ENCODE measurements at places on chromosomes 16 and 17. TPM values are rescaled to one million over a fixed set of nuclear protein-coding genes. Genes with fewer than 3 reads are reported as not detected.

- peak; percentile 53 for DNase-seq
- no peak overlapping the region for H3K27ac ChIP-seq
- H3K27me3 ChIP-seq, result no peaks in the 10 kb centered on the region
- H3K4me3 ChIP-seq, result no peak overlapping the region
- H3K36me3 ChIP-seq, result peaks cover 51% of the 10 kb centered on the region
Measured at GRCh38 chr17:17819561-17819995, 17.2 kb downstream of the SREBF1 start.

- peaks cover 4% of the 10 kb centered on the region for H3K27me3 ChIP-seq
- H3K36me3 ChIP-seq, result no peaks in the 10 kb centered on the region
- no peak overlapping the region for H3K4me3 ChIP-seq
Measured at GRCh38 chr17:35286120-35286781, 43.4 kb downstream of the SLFN5 start.

DNA sequence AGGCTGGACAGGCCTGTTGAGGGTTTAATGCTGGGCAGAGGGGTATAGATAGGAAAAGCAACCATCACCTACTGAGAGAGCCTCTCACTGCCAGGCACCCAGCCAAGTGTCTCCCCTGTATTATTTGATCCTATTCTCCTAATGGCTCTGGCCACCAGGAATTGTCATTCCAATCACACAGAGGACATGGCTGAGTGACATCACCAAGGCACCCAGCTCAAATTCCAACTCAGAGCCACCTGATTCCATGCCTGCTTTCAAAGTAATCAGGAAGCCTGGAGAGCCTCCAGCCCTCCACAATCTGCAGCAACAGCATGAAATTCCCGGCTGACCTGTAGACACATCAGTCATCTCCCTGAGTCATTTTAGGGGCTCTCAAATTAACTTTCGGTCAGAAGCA lies 368.9 kb upstream of the C16orf82 start:
- DNase-seq, result no peak
- H3K4me1 ChIP-seq, result no peaks in the 10 kb centered on the region

DNA sequence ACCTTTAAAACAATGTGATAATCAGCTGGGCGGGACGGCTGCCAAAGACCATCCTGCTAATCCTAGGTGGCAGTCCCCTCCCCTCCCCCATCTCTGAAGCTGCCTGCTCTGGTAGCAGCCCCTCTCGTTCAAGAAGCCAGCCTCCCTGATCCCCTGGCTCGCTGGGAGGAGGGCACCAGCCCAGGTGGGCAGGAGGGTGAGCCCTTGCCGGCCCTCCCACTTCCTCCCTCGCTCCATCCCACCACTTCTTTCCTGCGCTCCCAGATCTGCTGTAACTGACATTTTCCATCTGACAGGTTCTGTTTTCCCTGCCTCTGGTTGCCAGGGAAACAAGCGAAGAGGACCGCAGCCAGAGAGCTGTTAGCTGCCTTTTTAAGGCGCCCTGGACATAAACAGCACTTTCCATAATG lies 155.7 kb upstream of the TNRC6C start:
- no peaks in the 10 kb centered on the region for H3K36me3 ChIP-seq
- no peaks in the 10 kb centered on the region for H3K27me3 ChIP-seq
- no peak overlapping the region for H3K27ac ChIP-seq
- H3K4me1 ChIP-seq, result peaks cover 13% of the 10 kb centered on the region

GRCh38 chr17:31457391-31458234 lies 66.1 kb downstream of the RAB11FIP4 start:
- DNase-seq, result no peak
- no peaks in the 10 kb centered on the region for H3K27me3 ChIP-seq
- no peak overlapping the region for H3K27ac ChIP-seq
- H3K4me1 ChIP-seq, result peaks cover 4% of the 10 kb centered on the region
- no peaks in the 10 kb centered on the region for H3K36me3 ChIP-seq
- no peak overlapping the region for H3K4me3 ChIP-seq

- no peak for DNase-seq
- H3K36me3 ChIP-seq, result no peaks in the 10 kb centered on the region
- H3K27ac ChIP-seq, result no peak overlapping the region
- H3K4me1 ChIP-seq, result peaks cover 21% of the 10 kb centered on the region
- H3K27me3 ChIP-seq, result no peaks in the 10 kb centered on the region
Measured at GRCh38 chr16:48505705-48506104, 104.3 kb downstream of the N4BP1 start.

GRCh38 chr17:35244341-35245195 lies 1.7 kb downstream of the SLFN5 start:
- H3K4me1 ChIP-seq, result peaks cover 45% of the 10 kb centered on the region
- peak overlapping the region; percentile 91 for H3K4me3 ChIP-seq
- no peaks in the 10 kb centered on the region for H3K27me3 ChIP-seq
- DNase-seq, result peak; percentile 65
- peaks cover 3% of the 10 kb centered on the region for H3K36me3 ChIP-seq
- H3K27ac ChIP-seq, result peak overlapping the region; percentile 96

DNA sequence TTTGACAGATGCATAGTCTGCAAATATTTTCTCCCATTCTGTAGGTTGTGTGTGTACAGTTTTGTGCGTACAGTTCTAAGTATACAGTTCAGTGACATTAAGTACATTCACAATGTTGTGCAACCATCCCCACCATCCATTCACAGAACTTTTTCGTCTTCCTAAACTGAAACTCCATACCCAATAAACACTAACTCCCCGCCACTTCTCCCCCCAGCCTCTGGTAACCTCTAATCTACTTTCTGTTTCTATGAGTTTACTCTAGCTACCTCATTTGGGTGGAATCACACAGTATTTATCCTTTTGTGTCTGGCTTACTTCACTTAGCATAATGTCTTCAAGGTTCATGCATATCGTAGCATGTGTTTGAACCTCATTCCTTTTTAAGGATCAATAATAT lies 14.3 kb downstream of the PIK3R5 start:
- H3K36me3 ChIP-seq, result no peaks in the 10 kb centered on the region
- H3K27me3 ChIP-seq, result peaks cover 47% of the 10 kb centered on the region
- peaks cover 6% of the 10 kb centered on the region for H3K4me1 ChIP-seq
- no peak for DNase-seq

DNA sequence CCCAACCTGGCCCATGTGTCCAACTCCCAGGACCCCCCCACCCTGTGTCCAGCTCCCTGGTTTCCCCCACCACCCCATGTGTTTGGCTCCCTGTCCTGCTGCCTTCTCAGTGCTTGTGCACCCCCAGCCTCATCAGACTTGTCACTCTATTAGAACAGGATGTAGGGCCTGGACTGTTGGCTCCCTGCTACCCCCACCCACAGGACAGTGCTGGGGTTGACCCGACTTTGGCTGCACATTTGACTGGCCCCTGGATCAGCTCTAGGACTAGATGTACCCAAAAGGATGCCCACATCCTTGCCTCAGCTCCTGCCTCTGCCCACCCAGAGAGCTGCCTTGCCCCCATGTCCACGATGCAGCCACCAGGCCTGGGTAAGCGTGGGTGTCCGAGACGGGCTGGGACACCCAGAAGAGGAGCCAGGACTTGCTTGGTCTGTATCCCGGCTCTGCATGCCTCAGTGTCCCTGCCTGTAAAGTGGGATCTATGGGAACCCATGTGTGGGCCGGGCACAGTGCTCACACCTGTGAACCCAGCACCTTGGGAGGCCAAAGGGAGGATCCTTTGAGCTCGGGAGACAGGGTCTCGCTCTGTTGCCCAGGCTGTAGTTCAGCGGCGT lies 1.5 kb upstream of the CCDC57 start:
- no peak overlapping the region for H3K4me3 ChIP-seq
- H3K27ac ChIP-seq, result no peak overlapping the region
- H3K36me3 ChIP-seq, result no peaks in the 10 kb centered on the region
- peaks cover 53% of the 10 kb centered on the region for H3K4me1 ChIP-seq
- DNase-seq, result no peak

DNA sequence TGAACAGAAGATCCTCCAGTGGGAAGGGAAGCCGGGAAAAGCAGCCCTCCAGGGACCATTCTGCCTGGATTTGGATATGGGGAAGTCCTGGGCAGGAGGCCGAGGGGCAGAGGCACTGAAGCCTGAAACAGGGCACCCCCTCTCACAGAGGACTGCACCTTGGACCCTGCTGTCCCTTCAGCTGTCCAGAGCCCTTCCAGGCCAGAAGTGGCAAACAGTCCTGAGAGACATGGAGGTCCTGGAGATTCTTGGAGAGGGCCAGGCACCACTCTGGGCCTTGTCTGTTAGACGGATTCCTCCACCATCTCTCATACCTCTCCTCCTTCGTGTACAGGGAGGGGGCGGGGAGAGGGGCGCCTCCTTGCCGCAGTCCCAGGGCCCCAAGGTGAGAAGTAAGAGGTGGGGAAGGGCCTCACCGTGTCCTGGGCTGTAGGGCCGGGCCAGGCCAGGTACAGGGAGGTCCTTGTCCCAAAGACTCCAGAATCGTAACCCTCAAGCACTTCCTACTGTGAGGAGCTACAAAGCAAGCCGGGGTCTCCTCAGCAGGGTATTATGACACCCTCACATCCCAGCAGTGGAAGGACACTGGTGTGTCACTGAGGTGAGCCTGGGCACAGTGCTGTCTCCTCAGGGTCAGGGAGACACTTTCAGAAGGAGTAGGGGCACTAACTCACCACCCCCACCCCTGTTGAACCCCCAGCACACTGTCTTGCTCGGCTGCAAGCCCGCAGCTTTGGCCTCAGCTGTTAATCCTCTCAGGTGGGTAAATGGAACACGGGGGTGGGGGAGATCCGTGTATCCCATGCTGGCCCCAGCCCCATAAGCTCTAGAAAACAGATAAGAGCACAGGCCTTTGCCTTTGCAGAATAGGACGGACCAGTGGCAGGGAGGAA lies 16.6 kb upstream of the TBX2 start:
- H3K36me3 ChIP-seq, result no peaks in the 10 kb centered on the region
- DNase-seq, result no peak
- H3K4me3 ChIP-seq, result no peak overlapping the region
- H3K4me1 ChIP-seq, result peaks cover 21% of the 10 kb centered on the region
- H3K27ac ChIP-seq, result peak overlapping the region; percentile 51
- peaks cover 15% of the 10 kb centered on the region for H3K27me3 ChIP-seq

GRCh38 chr17:9875441-9875840 lies 29.6 kb downstream of the RCVRN start:
- no peaks in the 10 kb centered on the region for H3K36me3 ChIP-seq
- no peak for DNase-seq
- no peak overlapping the region for H3K27ac ChIP-seq
- no peaks in the 10 kb centered on the region for H3K27me3 ChIP-seq
- H3K4me3 ChIP-seq, result no peak overlapping the region

GRCh38 chr17:19311421-19312215 lies 50.9 kb downstream of the B9D1 start:
- H3K27ac ChIP-seq, result peak overlapping the region; percentile 78
- peaks cover 74% of the 10 kb centered on the region for H3K4me1 ChIP-seq
- H3K4me3 ChIP-seq, result no peak overlapping the region
- no peaks in the 10 kb centered on the region for H3K27me3 ChIP-seq
- H3K36me3 ChIP-seq, result peaks cover 52% of the 10 kb centered on the region
- no peak for DNase-seq

DNA sequence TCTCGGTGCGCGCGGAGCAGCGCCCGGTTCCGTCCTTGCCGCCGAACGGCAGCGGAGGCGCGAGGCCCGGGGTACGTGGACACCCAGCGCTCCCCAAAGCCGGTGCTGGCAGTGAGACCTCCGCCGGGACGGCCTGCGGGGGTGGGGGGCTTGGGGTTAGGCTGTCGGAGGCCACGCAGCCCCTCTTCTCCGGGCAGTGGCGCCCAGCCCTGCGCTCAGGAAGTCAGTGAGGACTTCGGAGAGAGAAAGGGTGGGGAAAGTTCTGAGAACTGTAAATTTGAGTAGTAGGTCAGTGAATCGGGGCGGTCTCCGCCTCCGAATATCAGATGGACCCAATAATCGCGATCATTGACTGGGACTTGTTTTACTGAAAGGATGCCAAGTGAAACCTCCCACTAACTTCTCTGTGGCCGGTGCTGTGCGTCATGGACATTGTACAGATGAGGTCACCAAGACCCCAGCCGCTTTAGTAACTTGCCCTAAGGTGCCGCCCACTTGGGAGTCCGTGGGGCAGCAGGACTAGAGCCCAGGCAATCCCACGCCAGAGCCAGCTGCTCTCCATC lies 468 bp downstream of the IL4R start:
- peak overlapping the region; percentile 97 for H3K27ac ChIP-seq
- peak; percentile 36 for DNase-seq
- H3K4me1 ChIP-seq, result peaks cover 63% of the 10 kb centered on the region
- peaks cover 67% of the 10 kb centered on the region for H3K27me3 ChIP-seq

- no peaks in the 10 kb centered on the region for H3K36me3 ChIP-seq
- peaks cover 58% of the 10 kb centered on the region for H3K27me3 ChIP-seq
- H3K4me3 ChIP-seq, result peak within 1 kb of the TSS; percentile 97
- peak; percentile 90 for DNase-seq
- peak within 1 kb of the TSS; percentile 80 for H3K27ac ChIP-seq
- H3K4me1 ChIP-seq, result peaks cover 38% of the 10 kb centered on the region
Measured at GRCh38 chr17:45894022-45894784, at the start of gene MAPT. MAPT (plus strand) TSS chr17:45894554; CDS start chr17:45962338, 67,784 bp downstream.

The CCDC78 gene
- total RNA-seq, result 0.49 TPM

The ASPA gene
- total RNA-seq, result 2.8 TPM

The PRR15L gene
- 0.14 TPM for total RNA-seq

The COA3 gene
- total RNA-seq, result 71.0 TPM

The C17orf113 gene
- total RNA-seq, result 0.63 TPM

The PRSS33 gene
- not detected for total RNA-seq

The CDH8 gene
- total RNA-seq, result 0.14 TPM

The CACNG1 gene
- total RNA-seq, result not detected

The TBC1D26 gene
- not detected for total RNA-seq

The FAM171A2 gene
- 0.55 TPM for total RNA-seq

The RAPGEFL1 gene
- total RNA-seq, result 3.7 TPM

All from left ventricle myocardium inferior (tissue), 1 donor.